ENCODE measurements at places on chromosomes 7 and 10. TPM values are rescaled to one million over a fixed set of nuclear protein-coding genes. Genes with fewer than 3 reads are reported as not detected.
A peak's percentile ranks its signal among the peaks of the same experiment; 100 is the strongest.

DNA sequence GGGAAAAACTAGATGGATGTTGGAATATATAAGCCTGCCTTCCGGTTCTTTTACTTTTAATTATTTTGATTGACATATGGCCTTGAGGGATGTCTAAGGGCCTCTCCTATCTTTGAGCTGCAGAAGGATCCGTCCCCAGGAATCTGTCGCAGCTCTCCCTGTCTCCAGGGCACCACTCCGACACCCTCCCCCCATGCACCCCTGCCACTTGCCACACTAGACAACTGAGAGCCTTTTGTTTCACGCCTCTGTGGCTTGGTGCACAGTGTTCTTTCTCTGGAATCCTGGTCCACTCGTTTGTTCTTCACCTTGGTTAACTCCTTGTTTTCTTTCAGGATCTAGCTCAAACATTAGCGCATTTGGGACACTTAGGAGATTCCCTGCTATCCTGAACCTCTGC lies 124.1 kb upstream of the EFCAB10 start:
- no peak for DNase-seq
- no peaks in the 10 kb centered on the region for H3K27me3 ChIP-seq
- H3K27ac ChIP-seq = no peak overlapping the region
- H3K36me3 ChIP-seq = no peaks in the 10 kb centered on the region

DNA sequence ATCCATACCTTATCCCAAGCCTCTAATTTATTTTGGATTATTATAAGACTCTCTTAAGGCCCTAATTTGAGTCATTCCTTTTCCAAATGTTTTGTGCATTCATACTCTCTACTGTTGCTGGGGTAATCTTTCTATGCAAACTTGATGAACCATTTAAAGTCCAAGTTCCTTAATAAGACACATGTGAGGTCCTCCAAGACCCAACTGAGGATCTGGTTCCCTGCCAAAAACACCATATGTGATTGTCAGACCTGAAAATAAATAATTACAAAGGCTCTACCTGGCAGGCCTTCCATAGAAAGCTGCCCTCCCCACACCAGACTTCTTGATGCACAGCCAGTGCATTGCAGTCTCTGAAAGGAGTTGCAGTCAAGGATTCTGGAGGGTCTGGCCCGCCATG lies 257.9 kb upstream of the AKR1E2 start:
- H3K4me1 ChIP-seq = no peaks in the 10 kb centered on the region
- no peaks in the 10 kb centered on the region for H3K27me3 ChIP-seq
- no peak overlapping the region for H3K27ac ChIP-seq
- DNase-seq = no peak

PTF1A gene
- not detected for total RNA-seq

DNA sequence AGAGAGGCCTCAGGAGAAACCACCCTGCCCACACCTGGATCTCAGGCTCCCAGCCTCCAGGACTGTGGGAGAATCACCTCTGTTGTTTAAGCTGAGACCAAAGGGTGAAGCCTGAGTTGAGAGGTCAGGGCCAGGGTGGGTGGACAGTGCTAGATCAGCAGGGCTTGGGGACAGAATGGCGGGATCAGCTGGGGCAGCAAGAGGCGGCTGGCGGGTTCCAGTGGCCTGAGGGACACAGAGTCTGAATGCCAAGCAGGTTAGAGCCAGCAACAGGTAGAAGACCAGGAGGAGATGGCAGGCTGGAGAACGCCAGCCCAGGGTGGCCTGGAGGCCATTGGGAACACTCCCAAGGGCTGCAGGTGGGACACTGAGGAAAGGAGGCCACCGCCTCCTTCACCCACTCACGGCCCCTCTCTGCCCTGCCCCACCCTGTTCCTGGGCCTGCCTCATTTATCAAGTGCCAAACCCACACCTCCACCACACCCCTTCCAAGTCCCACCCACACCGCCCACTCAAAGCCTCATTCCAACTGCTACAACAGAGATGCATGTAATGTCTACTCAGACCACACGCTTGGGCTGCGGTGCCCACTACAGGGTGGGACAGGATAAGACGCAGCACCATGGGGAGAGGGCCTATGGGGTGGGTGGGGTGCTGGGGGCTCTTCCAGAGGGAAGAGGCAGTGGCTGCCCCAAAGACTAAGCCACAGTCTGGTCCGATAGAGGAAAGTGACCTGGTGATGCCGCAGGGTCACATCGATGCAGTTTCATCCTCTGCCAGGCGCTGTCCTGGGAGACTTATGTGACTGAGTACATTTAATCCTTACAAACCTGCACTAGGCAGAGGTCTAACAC lies 173.9 kb downstream of the TNS3 start:
- peaks cover 30% of the 10 kb centered on the region for H3K4me1 ChIP-seq
- no peak overlapping the region for H3K4me3 ChIP-seq
- H3K36me3 ChIP-seq = peaks cover 7% of the 10 kb centered on the region

DNA sequence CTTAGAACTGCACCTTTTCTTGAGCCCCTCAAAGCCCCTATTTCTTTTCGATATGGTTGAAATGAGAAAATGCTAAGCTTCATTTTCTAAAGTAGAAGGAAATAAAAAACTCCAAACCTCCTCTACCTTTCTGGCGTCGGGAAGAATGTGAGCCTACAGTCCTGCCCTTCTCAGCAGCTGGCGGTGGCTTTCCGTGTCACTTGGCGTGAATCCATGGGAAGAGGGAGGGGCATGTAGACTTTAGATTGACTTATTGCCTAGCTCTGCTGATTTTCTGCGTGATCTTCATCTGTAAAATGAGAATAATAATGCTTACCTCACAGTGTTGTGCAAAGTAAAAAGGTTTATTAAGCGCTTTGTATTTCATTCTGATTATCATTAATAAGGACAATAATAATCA lies 35.0 kb downstream of the PRR15 start:
- DNase-seq = peak; percentile 12
- H3K4me3 ChIP-seq = no peak overlapping the region
- no peaks in the 10 kb centered on the region for H3K27me3 ChIP-seq
- H3K4me1 ChIP-seq = no peaks in the 10 kb centered on the region
- H3K27ac ChIP-seq = no peak overlapping the region
- no peaks in the 10 kb centered on the region for H3K36me3 ChIP-seq

DNA sequence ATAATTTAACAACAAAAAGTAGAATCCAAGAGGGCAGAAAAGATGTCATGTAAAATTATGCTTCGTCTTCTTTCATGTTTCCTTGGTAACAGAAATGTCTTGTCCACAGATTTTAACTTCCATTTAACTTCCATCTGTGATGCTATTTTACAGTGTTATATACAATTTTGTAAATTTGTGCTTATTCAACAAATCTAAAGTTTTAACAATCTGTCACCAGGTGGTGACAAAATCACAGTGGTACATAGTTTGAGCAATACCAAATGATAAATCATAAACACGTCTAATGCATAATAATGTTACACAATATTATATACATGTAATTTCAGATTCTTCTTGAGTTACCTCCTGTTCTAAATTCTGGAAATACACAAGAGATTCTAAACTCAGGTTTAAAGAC lies 784.4 kb upstream of the CELF2 start:
- no peak overlapping the region for H3K4me3 ChIP-seq
- H3K27ac ChIP-seq = no peak overlapping the region
- H3K36me3 ChIP-seq = no peaks in the 10 kb centered on the region
- H3K4me1 ChIP-seq = no peaks in the 10 kb centered on the region
- DNase-seq = no peak

- no peaks in the 10 kb centered on the region for H3K36me3 ChIP-seq
- H3K27ac ChIP-seq = no peak overlapping the region
- no peak for DNase-seq
- H3K4me3 ChIP-seq = no peak overlapping the region
- no peaks in the 10 kb centered on the region for H3K27me3 ChIP-seq
- H3K4me1 ChIP-seq = no peaks in the 10 kb centered on the region
Observed at GRCh38 chr10:130751851-130752250, 559.7 kb downstream of the TCERG1L start.

Measured in esophagus muscularis mucosa (tissue), 4 donors.